ENCODE measurements at places on chromosomes 1 and 21.

DNA sequence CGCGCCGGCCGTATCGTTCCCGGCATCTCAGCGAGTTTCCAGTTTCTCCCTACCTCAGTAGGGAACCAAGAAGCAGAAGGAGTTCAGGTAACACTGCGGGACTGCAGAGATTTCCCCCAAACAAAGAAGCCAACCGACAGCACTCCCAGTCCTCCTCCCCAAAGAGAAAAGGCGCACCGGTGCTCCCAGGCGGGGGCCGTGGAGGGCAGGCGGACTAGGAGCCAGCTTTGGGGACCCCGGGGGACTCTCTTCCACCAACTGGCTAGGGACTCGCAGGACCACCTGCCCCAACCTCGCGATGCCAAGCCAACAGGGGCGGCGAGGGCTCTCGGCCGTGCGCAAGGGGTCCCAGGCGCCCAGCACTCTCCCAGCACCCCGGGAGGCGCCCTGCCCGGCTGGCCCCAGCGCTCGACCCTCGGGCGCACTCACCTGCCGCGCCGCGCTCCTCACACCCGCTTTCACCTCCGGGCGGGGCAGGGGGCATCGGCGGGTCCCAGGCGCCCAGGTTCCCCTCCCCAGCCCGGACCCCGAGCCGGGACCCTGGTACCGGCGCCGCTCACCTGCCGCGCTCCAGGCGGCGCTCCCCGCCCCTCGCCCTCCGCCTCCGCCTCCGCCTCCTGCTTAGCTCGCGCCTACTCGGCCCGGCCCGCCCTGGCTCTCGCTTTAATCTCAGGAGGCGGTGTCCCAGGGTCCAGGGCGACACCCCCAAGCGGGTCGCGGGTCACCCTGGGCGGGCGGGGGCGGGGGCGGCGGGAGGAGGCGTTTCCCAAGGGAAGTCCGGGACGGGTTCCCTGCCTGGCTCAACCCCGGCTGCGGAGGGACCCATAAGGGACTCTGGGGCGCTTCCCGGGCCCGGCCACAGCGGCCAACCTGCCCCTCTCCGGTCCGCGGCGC is at the start of gene TMPRSS2:
Gene TMPRSS2, minus strand, starts transcription at position 638 of the 894 bp plus-strand sequence. CDS start 10,025 bp downstream, outside the sequence.
- peak within 1 kb of the TSS; percentile 83 for H3K4me3 ChIP-seq
- peak; percentile 80 for DNase-seq
- no peaks in the 10 kb centered on the region for H3K36me3 ChIP-seq

DNA sequence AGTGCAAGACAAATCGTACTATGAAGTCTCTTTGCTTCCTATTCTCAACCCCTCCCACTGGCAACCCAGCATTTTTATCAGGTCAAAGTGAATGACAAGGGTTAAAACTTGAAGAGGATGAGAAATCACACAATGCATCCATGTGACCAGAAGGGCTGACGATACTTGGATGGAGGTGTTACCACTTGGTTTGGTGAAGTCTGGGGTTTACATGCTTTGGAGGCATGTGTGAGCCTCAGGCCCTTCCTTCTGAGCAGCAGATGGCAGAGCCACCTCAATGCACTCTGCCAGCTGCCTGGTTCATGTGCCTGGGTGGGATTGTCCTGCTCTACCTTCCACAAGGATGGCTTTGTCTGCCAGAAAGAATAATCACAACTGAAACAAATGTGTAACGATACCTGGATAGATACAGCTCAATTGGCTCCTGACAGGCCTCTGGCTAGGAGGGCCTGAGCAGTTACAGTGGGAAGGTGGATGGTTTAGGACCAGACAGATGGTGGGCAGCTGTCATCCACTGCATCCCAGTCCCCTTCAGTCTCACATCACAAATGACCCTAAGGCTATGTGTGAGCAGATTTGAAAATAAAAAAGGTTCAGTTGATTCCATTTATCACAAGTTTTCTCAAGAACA is 51.5 kb upstream of the CNIH3 start:
- no peaks in the 10 kb centered on the region for H3K4me1 ChIP-seq
- H3K36me3 ChIP-seq = no peaks in the 10 kb centered on the region
- H3K4me3 ChIP-seq = no peak overlapping the region
- H3K27ac ChIP-seq = no peak overlapping the region
- no peak for DNase-seq
- no peaks in the 10 kb centered on the region for H3K27me3 ChIP-seq

GRCh38 chr1:1068517-1069055 is 5.5 kb downstream of the RNF223 start:
- peaks cover 6% of the 10 kb centered on the region for H3K4me1 ChIP-seq
- H3K36me3 ChIP-seq = no peaks in the 10 kb centered on the region
- DNase-seq = peak; percentile 52
- H3K4me3 ChIP-seq = peak overlapping the region; percentile 71
- H3K27me3 ChIP-seq = peaks cover 20% of the 10 kb centered on the region
- H3K27ac ChIP-seq = no peak overlapping the region

GRCh38 chr1:8228253-8228652 is 89.7 kb upstream of the SLC45A1 start:
- no peak overlapping the region for H3K27ac ChIP-seq
- H3K4me1 ChIP-seq = peaks cover 6% of the 10 kb centered on the region

DNA sequence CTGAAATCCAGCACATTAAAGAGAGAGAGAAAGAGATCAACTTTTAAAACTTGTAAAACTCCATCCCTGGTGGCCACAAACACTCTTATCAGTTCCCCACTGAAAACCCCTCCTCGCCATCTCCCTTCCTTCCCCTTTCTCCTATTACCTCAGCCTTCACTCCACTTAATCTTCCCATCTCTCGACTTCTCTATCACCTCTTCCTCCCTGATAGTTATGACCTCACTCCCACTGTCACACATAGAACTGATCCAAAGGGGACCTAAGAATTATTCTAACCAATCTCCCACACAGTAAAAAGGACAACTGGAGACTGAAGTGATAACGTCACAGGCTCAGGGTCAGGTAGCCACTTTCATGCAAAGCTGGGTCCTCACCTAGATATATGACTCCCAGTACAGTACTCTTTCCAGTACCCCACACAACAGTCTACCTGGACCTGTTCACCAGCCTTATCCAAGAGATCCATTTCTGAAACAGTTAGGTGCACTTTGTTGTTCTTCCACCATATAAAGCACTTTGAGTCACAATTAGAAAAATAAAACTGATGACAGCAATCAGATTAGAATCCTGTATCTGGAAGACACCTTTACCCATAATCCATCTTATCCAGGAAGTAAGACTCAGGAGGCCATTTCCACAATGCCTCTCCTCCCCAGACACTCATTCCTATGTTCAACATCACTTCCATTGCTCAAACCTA is 324.8 kb downstream of the SMYD3 start:
- no peak for DNase-seq
- H3K4me3 ChIP-seq = no peak overlapping the region
- H3K27ac ChIP-seq = no peak overlapping the region
- H3K4me1 ChIP-seq = no peaks in the 10 kb centered on the region

- no peaks in the 10 kb centered on the region for H3K36me3 ChIP-seq
- H3K4me1 ChIP-seq = peaks cover 6% of the 10 kb centered on the region
- no peak for DNase-seq
- H3K27ac ChIP-seq = no peak overlapping the region
- H3K4me3 ChIP-seq = no peak overlapping the region
- H3K27me3 ChIP-seq = peaks cover 22% of the 10 kb centered on the region
Measured at GRCh38 chr1:232634096-232634495, 4.2 kb upstream of the SIPA1L2 start.

GRCh38 chr21:42417533-42417932 is 13.8 kb downstream of the UBASH3A start:
- no peaks in the 10 kb centered on the region for H3K4me1 ChIP-seq
- H3K36me3 ChIP-seq = no peaks in the 10 kb centered on the region
- no peak for DNase-seq
- H3K4me3 ChIP-seq = no peak overlapping the region
